Progenitor cell of endocrine pancreas (in vitro differentiated cells): ENCODE measurements at places on chromosomes 2 and 18. TPM values are rescaled to one million over a fixed set of nuclear protein-coding genes. Genes with fewer than 3 reads are reported as not detected.
A peak's percentile ranks its signal among the peaks of the same experiment; 100 is the strongest.

DNA sequence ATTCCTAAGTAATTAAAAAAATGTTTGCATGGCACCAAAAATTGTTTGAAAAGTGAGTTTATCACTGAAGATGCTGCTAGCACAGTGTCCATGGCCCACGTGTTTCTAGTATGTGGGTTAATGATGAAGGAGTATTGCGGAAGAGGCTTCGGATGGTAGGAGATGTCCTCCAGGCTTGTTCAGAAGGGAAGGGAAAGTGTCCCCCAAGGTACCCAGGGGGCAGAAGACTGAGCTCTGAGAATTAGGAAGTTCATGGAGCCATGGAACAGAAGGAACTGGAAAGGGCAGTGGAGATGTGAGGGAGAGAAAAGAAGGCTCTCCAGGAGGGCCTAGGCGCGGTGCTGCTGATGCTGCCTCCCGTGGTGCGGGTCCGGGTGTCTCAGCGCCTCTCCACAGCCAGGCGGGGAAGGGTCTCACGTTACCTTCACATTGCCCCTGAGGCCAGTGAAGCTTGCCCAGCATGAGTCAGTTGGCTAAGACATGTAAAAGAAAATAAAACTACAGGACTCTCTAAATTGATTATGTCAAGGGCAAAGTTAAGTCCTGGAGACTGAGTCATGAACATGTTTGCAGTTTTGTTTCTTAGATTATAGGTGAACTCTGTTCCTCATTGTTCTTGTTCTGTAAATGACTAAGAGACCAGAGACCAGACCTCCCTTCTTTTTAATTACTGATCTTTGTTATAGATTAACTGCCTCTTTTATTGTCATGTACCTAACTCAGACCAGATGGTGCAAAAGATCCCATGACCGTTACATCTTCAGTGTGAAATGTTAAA is 89.0 kb downstream of the MTCL1 start:
- no peak for DNase-seq

DNA sequence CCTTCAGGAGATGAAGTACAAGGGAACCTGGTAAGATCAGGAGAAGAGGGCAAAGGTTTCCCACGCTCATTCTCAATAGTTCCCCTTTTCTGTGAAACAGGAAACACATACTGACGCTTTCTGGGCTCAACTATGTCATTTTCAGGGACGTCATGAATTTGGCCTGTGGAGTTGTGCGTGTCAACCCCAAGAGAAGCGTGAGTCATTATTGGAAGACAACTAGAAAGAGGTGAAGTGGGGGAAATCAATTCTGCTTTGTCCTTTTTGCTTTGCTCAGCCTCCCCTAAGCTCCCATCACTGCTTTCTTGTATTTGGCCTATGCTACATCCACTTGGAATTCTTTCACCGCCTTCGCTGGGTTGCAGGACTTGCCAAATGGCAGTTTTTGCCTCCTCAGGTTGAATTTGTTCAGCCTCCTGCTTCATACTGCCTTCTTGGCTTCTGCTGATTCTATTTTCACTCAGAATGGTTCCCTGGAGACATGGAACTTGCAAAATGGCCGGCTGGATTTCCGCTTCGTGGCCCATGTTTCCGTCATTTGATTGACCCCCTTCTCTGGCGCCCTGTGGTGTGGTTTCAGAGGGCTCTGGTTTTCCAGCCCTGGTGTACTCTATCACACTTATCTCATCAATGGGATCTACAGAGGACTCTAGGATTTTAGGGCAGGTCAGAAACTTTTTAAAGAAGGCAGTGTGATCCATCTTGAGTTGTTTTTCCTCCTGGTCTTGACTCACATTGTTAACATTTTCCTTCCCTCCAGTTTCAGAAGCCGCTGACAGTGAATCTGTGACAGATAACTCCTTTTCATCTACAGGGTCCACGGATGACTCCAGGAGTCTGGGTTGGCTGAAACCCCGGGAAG is 93.3 kb downstream of the ALPK2 start:
- DNase-seq: no peak

- DNase-seq: no peak
Measured at GRCh38 chr2:197293252-197294007, 17.1 kb downstream of the ANKRD44 start.

- no peak for DNase-seq
Measured at GRCh38 chr2:54529935-54530334, 73.8 kb downstream of the SPTBN1 start.

DNA sequence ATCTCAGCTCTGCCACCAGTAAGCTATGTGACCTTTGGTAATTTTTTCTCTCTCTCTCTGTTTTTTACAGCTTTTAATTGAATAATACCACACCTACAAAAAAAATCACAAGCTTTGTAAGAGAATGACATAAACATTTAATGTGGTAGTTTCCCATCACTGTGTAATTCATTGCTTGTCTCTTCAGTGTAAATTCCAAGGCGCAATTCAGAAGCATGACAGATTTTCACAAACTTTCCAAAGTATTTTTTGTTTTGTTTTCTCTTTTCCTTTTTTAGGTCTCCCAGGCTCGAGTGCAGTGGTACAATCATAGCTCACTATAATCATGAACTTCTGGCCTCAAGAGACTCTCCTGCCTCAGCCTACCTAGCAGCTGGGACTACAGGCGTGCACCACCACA is 25.0 kb upstream of the PPM1B start:
- DNase-seq: no peak

DNA sequence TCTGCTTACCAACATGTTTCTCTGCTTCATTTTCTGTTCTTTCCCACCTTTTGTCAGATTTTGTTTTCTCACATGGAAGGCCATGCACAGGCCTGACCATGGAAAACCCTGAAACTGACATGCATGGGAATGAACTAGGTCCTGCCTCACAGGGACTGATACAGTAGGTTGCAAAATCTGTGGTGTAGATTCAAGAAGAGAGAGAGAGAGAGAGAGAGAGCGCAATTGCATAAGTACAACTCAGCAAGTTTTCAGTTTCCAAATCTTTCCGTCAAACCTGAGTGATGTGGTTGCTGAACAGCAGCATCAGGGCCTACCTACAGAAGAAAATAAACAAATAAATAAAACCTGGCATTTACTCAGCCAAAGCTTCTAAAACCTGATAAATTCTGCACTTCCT is 87.5 kb upstream of the RNF152 start:
- no peak for DNase-seq

GRCh38 chr18:32093523-32093922 is 1.8 kb downstream of the RNF138 start:
- no peak for DNase-seq

GRCh38 chr2:760001-760400 is 82.8 kb upstream of the TMEM18 start:
- DNase-seq: no peak

DNA sequence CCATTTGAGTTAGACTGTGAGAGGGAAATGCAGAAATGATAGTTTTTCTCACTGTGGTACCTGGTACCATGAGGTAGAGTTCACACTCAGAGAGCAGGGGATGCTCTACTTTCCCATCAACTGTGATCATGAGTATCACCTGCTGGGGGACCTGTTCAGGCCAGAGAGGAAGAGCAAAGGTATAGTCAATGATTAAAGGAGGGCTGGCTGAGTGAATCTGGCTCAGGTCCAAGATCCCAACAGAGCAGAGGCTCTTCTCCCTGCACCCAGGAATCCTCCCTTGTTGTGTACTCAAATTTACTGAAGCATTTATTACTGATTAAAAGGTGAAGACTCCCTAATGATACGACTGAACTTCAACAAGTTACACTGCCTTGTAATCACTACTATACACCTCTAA is 104.6 kb upstream of the CHRNA1 start:
- no peak for DNase-seq

DNA sequence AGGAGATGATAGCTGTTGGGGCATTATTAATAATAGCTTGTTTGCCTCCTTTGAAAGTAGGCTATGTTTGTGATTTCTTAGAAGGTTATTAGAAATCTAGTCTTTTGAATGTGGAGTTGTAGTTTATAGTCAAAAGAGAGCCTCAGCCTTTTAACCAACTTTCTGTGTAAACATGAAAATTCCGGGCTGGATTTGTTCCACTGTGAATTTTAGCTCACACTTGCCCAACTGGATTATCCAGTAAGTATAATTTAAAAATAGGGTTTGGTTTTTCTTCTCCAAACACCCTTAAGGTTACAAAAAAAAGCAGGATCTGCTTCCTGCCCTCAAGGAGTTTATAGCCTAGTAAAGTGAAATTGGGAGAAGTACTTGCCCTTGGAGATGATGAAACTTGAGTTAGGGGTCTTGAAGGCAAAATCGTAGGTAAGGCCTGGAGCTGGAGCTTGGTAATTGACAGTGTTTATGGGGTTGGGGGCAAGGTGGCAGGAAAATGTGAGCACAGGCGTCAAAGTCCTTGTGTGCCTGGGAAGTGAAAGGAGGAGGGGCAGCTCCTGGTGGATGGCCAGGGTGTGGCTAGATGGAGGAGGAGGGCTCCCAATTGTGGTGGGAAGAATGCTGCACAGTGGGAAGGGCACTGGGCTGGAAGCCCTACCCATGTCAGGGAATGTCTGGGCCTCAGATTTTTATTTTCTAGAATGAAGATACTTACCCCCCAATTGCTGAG is 21.3 kb downstream of the ITGA6 start:
- DNase-seq: no peak

DNA sequence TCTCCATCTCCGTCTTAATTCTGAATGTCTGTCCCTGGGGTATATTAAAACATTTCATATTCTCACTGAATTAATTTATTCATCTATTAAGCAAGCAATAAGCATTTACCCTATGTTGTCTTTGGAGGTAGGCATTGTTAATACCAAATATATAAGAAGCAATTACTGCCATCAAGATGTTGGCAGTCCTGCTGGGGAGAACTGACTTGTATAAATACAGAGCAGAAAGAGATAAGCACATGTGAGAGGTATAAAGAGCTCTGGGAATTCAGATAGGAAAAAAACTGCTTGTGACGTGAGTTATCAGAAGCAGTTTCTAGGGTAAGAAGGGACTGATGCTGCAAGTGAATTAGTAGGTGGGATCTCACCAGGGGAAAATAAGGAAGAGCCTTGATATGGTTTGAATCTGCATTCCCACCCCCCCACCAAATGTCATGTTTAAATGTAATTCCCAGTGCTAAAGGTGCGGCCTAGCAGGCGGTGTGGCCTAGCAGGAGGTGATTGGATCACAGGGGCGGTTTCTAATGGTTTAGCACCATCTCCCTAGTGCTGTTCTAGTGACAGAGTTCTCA is 286.8 kb downstream of the RAD51AP2 start:
- no peak for DNase-seq

DNA sequence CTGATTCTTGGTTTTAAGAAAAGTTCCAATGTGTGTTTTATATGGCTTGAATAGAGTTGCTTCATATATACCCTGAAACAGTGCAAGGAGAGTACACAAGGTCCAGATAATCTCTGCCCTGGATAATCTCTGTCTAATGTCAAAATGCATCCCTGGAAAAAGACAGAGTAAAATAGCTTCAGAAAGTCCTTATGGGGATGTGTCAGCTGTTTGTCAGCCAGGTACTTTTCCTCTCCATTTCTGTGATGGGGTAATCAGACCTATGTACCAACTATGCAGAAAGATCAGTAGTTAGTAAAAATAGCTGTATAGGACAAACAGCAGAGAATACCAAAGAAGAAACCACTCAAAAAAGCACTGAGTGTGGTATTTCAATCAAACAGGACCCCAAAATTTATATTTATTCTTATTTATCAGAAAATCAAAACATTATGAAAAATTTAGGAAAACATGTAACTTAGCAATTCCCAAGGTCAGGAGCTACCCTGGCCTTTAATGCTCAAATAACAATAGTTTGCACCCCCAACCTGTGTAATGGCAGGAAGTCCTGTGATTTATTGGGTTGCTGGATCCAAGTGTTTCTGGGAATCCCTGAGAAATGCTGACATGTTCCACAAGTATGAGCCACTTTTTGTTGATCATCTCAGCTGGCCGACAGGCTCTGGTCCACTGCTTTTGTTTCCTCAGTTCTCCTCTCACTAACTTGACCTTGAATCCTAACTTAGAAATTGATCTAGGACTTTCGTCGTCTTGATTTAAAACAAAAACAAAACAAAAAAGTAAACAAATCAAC is 69.6 kb downstream of the MDH1 start:
- no peak for DNase-seq

- no peak for DNase-seq
Measured at GRCh38 chr2:237742614-237743013, 56.0 kb upstream of the RBM44 start.

- peak; percentile 13 for DNase-seq
Measured at GRCh38 chr18:54269893-54270844, 852 bp downstream of the POLI start.

The CXCR4 gene
- total RNA-seq: 5.9 and 10.4 TPM in 2 replicates

The LBX2 gene
- 7.3 and 9.3 TPM in 2 replicates for total RNA-seq

The ANKRD29 gene
- 0.36 and 0.41 TPM in 2 replicates for total RNA-seq

The CD8B2 gene
- not detected in 2 replicates for total RNA-seq

The FNDC4 gene
- total RNA-seq: 10.2 and 12.2 TPM in 2 replicates

The CPLX4 gene
- total RNA-seq: not detected in 2 replicates

The TXNDC2 gene
- not detected in 2 replicates for total RNA-seq

The NXPH2 gene
- total RNA-seq: 5.3 and 5.9 TPM in 2 replicates

The SUPT7L gene
- total RNA-seq: 47.6 and 48.1 TPM in 2 replicates

The TTC39C gene
- total RNA-seq: 28.8 and 30.1 TPM in 2 replicates

The UGT1A8 gene
- total RNA-seq: not detected in 2 replicates

The GRB14 gene
- 45.1 and 46.3 TPM in 2 replicates for total RNA-seq

The MTLN gene
- 6.2 and 7.5 TPM in 2 replicates for total RNA-seq

The CLEC4F gene
- total RNA-seq: not detected in 2 replicates

The KATNAL2 gene
- 6.1 and 8.0 TPM in 2 replicates for total RNA-seq

The AGAP1 gene
- total RNA-seq: 43.3 and 47.2 TPM in 2 replicates
